T-helper 22 cell (primary cell): ENCODE measurements at places on chromosomes 1 and 21.

- no peak for DNase-seq
These were observed 47.3 kb downstream of the LPGAT1 start for GRCh38 chr1:211783266-211783665.

- DNase-seq, result no peak
These were observed 29.2 kb downstream of the ST7L start for GRCh38 chr1:112589766-112590165.

- DNase-seq, result no peak
These were observed 59.9 kb downstream of the C1orf198 start for GRCh38 chr1:230808281-230808872.

- no peak for DNase-seq
These were observed 50.0 kb downstream of the FAAP20 start for GRCh38 chr1:2144501-2145090.
